ENCODE measurements at places on chromosomes 6 and 20.

DNA sequence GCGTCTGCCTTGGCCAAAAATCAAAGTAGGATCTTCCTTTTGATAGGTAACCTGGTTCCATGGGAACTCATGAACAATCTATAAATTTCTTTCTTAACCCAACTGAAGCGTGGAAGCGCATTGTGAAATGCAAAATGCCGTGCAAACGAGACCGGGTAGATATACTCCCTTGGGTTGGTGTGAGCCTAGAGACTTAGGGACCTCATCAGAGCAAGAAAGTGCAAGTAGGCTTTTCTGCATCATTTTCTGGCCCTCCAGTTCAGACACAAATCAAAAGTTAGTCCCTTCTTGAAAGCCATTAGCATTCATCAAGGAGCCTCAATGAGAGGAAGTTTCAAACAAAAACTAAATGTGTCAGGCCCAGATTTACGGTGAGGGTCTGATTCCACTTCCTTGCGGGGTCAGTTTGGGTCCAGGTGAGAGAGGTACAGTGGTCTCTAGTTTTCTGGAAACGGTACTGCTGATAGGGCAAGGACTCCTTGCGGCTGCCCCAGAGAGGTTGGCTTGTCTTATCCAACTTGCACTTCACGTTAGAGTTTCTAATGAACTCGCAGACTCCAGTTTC, 5.3 kb upstream of the ZNF184 start:
- peak; percentile 29 for DNase-seq

- DNase-seq: no peak
Measured at GRCh38 chr20:10658051-10658823, 15.6 kb downstream of the JAG1 start.

GRCh38 chr6:18264219-18264922, at the start of gene DEK:
DEK (minus strand) TSS chr6:18264530; CDS start chr6:18263987, 543 bp downstream.
- DNase-seq: peak; percentile 78

DNA sequence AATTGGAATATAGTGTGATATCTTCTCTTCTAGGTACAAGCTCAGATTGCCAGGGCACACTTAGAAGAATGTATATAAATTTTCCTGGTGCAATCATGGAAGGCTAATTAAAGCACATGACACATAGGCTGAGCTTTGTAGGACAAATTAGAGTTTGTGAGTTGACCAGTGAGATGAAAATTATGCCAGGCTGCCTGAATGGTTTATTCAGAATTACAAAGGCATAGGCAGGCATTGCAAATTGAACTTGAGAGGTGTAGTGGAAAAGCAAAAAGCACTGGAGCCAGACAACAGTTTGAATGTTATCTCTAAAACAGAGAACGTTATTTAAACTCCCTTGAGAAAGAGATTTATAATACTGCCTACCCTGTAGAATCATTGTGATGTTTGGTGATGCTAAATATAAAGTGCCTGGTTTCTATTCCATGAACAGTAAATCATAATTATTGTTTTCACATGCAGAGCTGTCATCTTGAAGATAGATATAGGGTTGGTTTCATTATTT, 712.1 kb downstream of the TBC1D32 start:
- DNase-seq: no peak

GRCh38 chr6:89120371-89120770, 2.5 kb upstream of the SRSF12 start:
- DNase-seq: peak; percentile 20

GRCh38 chr20:1920252-1920651, 25.0 kb downstream of the SIRPA start:
- no peak for DNase-seq

DNA sequence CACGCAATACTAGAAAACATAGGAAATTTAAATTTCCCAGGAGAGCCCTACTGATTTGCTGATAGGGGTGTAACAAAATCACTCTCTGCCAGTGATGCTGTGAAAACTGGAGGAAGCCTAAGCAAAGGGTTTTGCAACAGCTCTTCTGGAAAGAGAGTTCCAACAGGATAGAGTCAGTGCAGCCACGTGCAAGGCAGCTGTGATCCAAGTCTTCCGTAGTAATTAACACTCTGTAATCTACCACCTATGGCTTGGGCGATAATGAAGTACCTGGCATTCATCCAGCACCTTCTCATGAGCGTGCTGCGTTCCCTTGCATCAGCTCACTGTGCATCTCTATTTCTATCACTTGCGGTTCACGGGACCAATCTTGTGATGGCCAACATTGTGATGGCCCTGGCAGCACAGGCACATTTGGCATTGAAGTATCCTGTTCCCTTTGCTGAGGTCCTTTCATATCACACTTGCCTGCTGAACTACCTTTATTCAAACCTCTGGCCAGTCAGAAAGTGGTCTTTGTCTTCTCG, 48.2 kb downstream of the IRF4 start:
- no peak for DNase-seq

- no peak for DNase-seq
Measured at GRCh38 chr20:60934724-60935123, 317.3 kb upstream of the CDH4 start.

DNA sequence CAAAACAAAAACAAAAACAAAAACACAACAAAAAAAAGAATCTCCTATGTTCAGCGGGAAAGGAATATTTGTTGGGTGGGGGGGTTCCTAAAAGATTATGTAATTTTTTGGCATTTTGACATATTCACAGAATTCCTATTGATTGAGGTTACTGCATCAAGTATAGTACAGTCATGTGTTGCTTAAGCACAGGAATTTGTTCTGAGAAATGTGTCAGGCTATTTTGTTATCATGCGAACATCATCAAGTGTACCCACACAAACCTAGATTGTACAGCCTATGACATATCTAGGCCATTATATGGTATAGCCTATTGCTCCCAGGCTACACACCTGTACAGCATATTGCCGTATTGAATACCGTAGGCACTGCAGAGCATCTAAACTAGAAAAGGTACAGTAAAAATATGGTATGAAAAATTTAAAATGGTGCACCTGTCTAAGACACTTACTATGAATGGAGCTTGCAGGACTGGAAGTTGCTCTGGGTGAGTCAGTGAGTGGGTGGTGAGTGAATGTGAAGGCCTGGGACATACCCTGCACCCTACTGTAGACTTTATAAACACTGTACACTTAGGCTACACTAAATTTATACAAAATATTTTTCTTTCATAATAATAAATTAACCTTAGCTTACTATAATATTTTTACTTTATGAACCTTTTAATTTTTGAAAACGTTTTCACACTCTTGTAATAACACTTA, 110.6 kb downstream of the CDKAL1 start:
- peak; percentile 65 for DNase-seq

DNA sequence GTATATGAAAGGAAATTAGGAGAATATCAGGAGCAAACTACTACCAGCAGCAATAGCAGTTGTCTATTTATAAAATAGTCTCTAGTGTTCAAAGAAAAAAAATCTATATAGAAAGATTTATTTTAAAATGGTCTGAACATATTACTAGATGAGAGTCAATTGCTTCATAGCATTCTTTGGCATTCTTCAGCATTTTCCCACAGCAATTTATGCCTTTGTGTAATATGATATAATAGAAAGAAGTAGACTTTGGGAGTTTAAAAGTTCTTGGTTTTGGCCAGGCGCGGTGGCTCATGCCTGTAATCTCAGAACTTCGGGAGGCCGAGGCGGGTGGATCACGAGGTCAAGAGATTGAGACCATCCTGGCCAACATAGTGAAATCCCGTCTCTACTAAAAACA, 157.0 kb upstream of the PLN start:
- DNase-seq: peak; percentile 36

- DNase-seq: no peak
Measured at GRCh38 chr6:22101163-22101562, 195.7 kb downstream of the PRL start.

DNA sequence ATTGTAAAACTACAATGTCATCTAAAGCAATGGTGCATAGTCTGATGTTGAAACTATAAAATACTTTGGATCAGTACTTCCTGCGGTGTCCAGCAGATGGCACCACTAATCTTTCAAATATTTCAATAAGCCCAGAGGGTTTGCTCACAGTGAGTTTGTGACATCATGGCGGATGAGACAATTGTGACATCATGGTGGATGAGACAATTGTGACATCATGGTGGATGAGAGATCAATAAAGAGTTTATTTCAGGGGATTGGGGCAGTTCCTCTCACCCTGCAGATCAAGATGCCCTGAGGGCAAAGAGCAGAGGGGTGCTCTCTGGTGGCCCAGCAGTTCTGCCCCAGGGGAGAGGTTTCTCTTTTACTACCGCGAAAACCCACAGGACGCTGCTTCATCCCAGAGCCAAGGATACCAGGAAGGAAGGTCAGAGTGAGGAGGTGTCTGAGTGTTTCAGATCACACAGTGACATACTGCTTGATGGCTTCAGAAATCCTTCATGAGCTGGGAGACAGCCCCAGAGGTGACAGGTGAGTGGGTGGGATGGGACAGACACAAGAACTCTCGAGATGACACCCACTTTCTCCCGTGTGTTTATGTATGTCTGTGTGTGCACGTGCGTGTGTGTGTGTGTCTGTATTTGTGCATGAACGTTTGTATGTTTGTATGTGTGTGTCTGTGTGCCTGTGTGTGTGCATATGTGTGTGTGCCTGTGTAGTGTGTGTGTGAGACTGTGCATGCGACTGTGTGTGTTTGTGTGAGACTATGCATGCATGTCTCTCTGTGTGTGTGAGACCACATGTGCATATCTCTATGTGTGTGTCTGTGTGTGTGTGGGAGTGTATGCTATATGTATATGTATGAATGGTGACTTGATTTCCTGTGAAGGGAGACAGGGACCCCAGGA, 7.3 kb upstream of the ULBP2 start:
- DNase-seq: peak; percentile 58

- no peak for DNase-seq
Measured at GRCh38 chr6:149900620-149901443, 2.9 kb upstream of the RAET1E start.

DNA sequence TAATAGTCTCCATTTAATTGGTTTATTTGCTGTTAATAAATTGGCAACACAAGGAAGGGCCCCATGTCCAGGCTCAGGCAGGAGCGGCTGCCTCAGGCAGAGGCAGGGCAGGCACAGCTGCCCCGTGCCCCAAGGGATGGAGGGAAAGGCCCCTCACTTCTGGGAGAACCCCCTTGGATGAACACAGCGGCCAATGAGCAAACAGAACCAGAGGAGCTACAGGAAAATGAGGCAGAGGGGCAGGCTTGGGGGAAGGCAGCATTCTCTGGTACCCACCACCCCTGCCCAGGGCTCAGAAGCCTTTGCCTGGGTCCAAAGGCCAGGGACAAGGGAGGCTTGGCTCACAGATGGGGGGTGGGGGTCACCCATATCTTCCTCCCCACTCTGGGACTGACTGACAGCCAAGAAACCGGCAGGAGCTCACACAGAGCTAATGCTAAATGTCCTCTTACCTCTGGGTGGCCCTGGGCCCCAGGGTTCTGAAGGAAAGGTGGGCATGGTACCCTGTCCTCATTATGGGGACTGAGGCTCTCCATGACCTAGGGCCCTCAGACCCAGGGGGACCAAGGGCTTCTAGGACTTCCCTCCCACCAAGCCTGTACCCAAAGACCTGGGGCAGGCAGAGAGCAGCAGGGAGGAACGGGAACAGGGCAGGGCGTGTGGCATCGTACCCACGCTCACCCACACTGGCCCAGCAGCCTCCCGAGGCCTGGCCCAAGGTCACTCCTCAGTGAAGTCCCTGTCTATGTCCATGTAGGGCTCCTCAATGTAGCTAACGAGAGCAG, 47.0 kb downstream of the MYH7B start:
- no peak for DNase-seq

DNA sequence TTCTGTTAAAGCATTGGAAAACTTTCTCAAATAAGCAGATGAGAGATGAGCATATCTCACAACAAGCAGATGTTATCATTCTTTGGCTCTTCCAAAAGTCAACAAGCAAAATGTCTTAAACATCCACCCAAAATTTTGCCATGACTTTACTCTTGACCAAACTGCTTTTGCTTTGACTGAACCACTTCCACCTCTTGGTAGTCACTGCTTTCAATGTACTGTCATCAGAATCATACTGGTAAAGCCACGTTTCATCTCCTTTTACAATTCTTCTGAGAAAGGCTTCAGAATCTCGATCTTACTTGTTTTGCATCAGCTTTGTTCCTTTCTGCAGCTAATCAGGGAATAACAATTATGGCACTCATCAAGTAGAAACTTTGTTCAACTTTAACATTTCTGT, 498.5 kb upstream of the GJE1 start:
- DNase-seq: no peak

GRCh38 chr20:10094566-10095173, 59.9 kb downstream of the ANKEF1 start:
- DNase-seq: peak; percentile 45

GRCh38 chr6:119626884-119627619, 277.5 kb upstream of the MAN1A1 start:
- DNase-seq: no peak

DNA sequence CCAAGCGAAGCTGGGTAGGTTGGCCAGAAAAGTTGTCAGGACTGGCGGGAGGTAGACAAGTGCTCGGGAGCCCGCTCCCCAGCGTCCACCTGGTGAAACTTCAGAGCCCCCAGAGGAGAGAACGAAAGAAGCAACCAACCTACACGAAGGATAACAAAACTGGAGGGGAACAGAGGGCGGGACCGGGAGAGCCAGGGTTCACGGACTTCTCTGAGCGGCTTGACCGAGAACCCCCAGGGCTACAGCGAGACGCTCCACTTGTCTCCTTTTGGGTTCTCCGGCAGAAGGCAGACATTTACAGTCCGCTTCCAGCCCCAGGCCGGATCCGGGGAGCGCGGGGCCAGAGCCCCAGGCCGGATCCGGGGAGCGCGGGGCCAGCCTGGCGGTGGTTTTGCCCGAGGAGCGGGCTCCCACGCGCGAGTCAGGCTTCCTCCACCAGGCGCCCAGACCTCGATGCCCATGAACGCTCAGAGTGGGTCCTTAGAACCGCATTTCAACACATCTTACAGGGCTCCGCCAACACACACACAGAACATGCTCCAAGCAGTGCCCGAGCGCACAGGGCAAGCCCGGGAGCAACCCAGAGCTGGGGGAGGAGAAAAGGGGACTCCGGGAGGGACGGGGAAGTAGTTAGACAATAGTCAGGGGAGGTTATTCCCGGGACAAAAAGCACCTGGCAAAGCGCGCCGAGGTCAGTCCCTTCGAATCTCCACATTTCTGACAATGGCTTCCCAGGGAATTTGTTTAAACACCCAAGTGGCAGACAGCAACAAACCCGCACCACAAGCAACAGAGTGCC, 1.1 kb downstream of the PTPRK start:
- DNase-seq: peak; percentile 47

DNA sequence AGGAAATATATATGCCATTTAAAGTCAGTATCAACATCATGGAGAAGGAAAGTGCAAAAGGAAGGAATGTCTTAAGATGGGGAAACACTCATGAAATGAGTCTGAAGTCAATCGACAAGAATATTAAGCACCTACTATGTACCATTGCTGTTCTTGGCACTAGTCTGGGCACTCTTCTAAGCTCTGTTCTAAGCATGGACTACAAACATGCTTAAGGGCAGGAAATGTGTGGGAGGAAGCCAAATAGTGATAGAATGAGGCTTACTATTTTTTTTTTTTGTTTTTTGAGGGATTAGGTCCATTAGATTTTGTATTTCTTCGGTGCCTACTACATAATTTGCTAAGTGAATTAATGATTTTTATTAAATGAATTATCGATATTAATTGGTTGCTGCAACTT, 83.8 kb upstream of the SUPT3H start:
- no peak for DNase-seq
